ENCODE measurements at places on chromosomes 4 and X.

GRCh38 chr4:121726642-121727268 is 30.0 kb upstream of the ANXA5 start:
- DNase-seq: peak; percentile 67

DNA sequence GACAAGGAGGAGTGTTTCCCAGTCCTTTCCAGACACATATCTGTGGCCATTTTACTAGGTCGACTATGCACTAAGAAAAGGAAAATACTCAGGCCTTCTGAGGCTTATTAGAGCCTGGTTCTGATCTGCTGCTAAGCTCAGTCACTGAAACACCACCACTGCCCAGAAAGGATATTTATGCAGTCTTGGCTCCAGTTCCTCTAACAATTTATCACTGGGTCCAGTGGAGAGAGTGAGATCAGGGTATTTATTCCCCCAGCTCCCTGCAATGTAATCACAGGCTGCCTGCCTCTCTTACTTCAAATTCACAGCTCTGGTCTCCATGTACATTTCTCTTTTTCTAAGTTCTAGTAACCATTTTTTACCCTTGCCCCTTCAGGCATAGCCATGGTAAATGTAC is 81.6 kb upstream of the INPP4B start:
- DNase-seq: no peak

DNA sequence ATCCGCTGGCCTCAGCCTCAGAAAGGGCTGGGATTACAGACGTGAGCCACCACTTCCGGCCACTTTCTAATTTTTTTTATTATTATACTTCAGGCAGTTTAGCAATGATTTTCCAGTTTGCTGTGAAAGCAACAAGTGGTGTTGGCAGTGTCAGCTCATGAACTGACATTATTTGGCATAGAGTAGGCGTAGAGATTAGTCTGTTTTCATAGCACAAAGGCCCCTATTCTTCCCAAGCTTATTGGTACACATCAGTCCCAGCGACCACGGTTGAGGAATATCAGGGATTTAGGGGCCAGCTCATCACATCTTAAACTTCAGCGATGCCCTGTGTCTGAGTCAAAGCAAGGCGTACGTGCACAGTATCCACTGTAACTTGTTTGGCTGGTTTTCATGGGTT is 53.0 kb upstream of the RASSF6 start:
- no peak for DNase-seq

DNA sequence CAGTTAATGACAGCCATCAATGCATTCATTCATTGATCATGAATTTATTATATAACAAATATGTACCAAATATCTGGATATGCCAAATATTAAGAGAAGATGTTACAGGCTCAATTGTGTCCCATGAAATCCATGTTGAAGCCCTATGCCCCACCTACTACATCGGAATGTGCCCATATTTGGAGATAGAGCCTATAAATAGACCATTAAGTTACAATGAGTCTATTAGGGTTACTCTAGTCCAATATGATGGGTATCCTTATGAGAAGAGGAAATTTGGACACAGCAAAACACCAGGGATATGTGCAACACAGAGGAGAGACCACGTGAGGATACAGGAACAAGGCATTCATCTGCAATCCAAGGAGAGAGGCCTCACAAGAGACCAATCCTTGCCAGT is 634.5 kb downstream of the DMD start:
- no peak for DNase-seq

DNA sequence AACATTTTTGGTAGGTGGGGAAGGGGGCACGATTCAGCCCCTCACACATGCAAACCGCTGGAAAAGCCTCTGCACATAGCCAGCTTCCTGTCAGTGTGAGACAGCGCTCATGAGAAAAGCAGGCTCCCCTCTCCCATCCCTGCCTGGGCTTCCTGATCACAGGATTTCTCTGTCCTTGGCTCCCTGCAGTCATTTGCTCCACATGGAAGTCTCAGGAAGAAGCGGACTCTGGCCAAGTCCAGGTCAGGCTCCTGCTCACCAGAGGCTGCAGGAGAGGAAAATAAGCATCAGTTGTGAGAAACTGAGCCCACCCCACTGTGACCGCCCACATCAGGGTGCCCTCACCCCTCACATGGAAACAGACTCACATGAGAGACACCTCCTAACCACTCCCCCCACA is 664.3 kb upstream of the TENM3 start:
- DNase-seq: no peak

DNA sequence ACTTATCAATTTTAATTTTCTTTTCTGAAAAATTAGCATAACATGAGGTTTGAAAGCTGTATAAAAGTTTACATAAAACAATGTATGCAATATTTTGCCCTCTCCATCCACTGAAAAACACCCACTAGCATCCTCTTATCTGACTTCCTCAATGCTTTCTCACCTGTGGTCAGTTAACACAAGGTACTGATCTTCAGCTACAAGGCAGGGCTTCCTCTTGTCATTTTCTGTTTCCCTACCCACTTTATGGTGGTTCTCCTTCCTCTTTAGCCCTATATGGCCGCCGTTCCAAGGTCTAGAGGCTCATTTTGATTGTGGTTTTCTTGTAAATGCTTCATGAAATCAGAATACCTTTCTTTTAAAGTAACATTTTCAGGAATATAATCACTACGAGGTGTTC is 618.6 kb upstream of the CPEB2 start:
- no peak for DNase-seq

GRCh38 chr4:76729980-76730379 is 168.0 kb downstream of the SOWAHB start:
- DNase-seq: no peak

- DNase-seq: no peak
Measured at GRCh38 chr4:37678624-37679023, 7.6 kb downstream of the RELL1 start.

- DNase-seq: no peak
Measured at GRCh38 chr4:147060151-147060931, 114.7 kb upstream of the TTC29 start.

- no peak for DNase-seq
Measured at GRCh38 chr4:2832309-2832980, 11.2 kb upstream of the ADD1 start.

DNA sequence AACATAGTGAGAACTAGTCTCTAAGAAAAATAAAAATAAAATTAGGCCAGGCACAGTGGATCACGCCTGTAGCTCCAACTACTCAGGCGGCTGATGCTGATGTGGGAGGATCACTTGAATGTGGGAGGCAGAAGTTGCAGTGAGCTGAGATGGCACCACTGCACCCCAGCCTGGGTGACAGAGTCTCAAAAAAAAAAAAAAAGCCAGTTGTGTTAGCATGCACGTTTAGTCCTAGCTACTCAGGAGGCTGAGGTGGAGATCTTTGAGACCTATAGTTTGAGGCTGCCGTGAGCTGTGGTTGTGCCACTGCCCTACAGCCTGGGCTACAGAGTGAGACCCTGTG is 2.5 kb downstream of the DCK start:
- no peak for DNase-seq

Measured in CD4-positive, alpha-beta T cell treated with Interleukin-4 for 4 hours (primary cell).